ENCODE measurements at places on chromosomes 12 and 14.

DNA sequence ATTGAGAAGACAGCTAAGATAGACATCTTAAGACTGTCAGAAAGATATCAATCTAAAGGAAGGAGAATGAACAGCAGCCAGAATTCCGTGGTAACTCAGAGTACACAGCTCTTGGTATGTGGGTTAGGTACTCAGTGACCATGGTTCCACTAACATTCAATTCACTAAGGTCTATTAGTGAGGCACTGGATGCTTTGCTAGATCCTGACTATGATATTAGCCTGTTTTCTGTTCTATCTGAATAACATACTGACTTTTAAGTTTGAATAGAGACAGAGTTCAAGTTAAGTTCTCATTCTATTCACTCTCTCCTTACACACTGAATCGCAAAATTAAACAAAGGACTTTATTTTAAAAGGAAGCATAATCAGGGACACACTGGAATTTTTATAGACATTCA, 106.4 kb downstream of the PRKD1 start:
- no peak for DNase-seq

DNA sequence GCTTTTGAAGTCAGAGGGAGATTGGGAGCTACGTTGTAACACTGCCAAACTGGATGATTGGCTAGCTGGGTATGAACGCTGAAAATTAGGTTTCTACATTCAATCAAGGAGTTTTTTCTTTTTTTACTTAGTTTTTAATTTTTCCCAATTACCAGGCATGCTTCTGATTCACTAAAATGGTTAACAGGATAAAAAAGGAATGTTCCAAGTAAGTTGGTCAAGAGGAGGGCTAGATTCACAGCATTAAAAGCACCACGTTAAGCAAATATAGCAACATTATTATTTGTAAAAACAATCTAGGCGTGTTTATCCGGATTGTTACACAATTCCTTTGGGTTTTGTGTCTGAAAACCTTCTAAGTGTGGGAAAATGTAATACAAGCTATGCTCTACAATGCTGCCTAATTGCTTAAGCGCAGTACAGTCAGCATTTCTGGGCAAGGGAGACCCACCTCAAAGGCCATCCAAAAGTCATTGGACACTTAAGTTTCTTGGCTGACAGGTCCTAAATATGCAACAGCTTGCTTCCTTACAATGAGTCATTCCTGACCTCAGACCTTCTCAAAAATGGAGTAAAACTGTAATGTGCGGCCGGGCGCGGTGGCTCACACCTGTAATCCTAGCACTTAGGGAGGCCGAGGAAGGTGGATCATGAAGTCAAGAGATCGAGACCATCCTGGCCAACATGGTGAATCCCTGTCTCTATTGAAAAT, 1.2 kb downstream of the RPLP0 start:
- DNase-seq, result no peak

- no peak for DNase-seq
These were observed 137.4 kb downstream of the ZNF664 start for GRCh38 chr12:124110372-124110883.

- no peak for DNase-seq
These were observed 35.3 kb downstream of the TBX3 start for GRCh38 chr12:114648711-114649110.

- DNase-seq, result no peak
These were observed 4.5 kb downstream of the MIPOL1 start for GRCh38 chr14:37202265-37202664.

DNA sequence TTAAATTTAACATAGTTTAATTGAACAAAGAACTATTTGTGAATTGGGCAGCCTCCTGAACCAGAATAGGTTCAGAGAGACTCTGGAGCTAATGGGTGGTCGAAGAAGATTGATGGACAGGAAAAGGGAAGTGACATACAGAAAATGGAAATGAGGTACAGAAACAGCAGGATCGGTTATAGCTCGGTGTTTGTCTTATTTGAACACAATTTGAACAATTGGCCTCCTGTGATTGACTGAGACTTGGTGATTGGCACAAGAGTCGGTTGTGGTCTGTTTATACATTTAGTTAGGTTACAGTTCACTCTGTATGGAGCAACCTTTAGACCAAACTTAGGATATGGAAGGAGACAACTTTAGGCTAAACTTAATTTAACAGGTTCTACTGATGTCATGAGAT, 18.4 kb upstream of the CFL2 start:
- no peak for DNase-seq

DNA sequence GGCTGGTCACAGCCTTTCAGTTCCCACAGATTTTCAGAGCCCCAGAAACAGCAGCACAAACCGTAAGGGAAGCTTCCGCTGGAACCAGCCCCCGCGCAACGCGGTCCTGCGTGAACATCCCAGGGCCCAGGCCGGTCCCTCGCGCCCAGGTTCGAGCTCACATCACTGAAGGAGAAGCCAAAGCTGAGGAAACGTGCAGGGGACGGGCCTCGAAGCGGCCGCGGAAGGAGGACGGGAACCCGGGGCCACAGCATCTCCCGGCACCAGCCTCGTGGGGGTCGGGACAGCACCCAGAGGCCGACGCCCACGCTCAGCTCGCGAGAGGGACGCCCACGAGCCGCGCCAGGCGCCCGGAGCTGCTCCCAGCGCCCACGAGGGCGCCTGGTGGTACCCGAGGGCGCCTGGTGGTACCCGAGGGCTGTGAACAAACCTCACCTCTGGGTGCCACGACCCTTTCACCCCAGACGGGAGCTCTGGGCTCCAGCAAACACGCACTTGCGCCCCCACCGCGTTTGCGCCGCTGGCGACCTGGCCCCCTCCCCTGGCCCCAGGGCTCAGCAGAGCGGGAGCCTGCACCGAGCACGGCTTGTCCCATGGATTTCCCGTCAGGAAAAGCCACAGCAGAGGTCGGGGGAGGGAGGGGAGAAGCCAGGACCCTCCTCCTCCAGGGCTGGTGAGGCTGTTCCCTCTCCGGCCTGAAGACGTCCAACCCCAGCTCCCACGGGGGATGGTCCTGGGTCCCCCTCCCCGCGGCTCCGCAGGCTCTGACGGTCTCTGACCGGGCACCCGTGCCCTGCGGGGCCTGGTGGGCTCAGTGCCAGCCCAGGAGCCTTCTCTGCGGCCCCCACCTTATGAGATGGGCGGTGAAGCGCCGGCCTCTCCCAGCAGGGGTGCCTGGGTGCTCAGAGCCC, 6.9 kb downstream of the LRCOL1 start:
- DNase-seq, result no peak

GRCh38 chr14:72515779-72516770, 377.8 kb downstream of the DPF3 start:
- no peak for DNase-seq

GRCh38 chr12:116498471-116498870, 60.7 kb upstream of the MAP1LC3B2 start:
- no peak for DNase-seq

DNA sequence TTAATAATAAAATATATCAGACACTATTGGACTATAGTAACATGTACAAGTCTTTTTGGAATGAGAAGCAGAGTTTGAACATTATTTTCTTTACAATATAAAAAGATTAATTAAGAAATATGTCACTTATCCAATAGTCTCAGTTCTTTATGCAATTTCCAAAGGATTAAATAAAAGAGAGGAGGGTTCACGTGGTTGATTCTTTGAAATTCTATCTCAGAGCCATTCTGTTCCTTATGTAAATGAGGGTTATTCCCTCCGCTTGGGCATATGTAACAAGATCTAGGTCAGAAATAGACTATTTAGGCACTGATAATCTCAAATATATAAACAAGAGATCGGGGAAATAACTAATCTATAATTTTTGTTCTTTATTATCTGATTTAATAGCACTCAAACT, 2.1 kb upstream of the TUBA1A start:
- DNase-seq, result no peak

DNA sequence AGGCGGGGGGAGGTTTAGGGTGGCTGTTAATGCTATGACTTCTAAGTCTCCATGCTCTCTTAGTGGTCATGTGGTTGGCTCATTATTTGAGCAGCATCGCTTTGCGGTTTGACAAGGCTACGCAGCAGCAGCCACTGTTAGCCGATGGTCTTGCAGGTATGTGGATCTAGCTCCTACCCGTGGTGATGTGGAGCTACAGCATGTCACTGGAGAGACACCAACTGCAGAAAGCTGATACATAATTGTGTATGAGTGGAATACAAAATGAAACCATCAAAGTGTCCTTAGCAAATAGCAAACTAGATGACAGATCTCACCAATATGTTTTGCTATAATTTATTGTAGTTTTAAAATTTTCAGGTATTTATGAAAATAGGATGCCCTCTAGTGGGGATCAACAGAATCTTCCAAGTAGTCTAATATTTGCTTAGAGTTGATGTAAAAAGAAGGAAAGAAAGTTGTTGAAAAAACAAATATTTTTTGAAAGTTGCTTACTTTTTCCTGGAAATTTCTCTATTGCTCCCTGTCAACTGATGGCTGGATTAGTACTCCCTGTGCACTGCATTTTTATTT, 94.9 kb downstream of the NAV3 start:
- peak; percentile 11 for DNase-seq

DNA sequence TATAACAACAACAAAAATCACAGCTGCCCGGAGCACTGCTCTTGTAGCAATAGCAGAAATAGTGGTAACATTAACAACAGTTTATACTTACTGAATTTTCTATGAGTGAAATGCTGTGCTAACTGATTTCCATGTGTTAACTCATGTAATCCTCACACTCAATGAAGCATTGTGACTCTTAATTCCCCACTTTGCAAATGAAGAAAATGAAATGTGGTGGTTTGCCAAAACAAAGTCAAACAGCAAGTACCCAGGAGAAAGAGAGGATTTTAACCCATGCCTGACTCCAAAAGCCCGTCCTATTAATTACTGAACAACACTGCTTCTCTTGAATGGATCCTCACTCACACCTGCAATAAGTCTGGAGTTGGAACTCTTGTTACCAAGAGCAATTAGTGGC, 123.5 kb downstream of the MED13L start:
- no peak for DNase-seq

DNA sequence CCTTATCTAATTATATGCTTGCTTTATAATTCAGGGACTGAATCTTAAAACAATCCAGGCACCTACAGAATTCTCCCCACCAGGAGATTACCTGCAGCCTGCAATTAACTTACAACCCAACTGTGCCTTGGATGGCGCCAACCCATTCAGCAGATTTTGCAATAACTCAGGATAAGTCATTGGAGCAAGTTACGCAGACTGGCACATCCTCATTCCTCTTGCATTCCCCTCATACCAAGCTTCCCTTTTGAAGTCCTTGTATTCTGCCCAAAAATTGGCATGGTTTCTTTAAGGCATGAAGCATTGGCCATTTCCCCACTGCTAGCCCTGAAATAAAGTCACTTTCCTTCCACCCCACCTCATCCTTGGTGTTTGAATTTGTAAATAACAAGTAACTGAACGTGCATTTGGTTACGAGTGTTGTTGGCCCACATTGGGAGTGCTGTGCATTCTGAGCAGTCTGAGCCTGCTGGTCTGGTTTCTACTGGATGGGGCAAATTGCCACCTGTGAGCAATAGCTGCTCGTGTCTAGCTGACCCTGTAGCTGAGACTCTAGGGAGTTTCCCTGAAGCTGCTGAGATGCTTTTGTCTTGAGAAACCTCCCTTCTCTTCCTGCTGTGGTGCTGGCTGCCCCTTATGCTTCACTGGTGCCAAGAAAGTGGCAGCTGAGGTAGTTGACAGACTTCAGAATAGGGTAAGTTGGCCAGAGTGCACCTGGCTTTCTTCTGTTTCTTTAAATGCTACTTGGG, 99.2 kb upstream of the SCAF11 start:
- peak; percentile 24 for DNase-seq

- DNase-seq, result no peak
These were observed 26.3 kb downstream of the ALKBH1 start for GRCh38 chr14:77681196-77682157.

DNA sequence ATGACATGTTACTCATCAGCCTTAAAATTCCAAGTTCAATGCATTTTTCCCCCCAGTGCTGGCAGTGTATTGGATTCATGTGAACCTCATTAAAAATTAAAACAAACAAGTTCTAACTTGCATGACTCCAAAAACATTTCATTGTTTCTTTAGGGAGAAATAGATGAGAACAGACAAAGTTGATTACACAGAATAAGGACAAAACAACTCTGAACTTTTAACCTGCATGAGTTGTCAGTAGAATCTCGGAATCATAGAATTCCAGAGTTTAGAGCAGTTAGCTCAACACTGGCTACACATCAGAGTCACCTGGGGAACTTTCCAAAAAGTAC, 127.5 kb downstream of the TMX1 start:
- DNase-seq, result no peak

- no peak for DNase-seq
These were observed 1.7 kb upstream of the GPR68 start for GRCh38 chr14:91246051-91246852.

GRCh38 chr12:132218915-132219314, 74.7 kb downstream of the NOC4L start:
- DNase-seq, result no peak

- DNase-seq, result no peak
These were observed 243.5 kb downstream of the TMEM132C start for GRCh38 chr12:128510511-128510910.

DNA sequence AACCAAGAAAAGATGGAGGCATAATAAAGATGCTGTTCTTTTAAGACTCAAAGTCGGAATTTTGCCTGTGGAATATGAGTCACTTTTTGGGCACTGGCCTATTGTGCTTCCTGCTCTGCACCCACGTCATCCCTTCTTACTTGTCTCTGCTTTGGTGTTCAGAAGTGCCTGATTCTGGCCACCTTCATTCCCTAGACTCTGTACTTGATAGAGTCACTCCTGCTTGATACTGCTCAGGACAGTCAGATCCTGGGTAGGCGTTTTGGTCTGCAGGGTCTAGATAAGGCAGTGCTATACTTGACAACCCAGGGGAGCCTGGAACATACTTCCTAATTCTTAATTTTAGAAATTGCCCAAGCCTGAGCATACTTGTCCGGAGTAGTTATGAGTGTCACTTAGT, 1.9 kb downstream of the LRRK2 start:
- DNase-seq, result no peak

GRCh38 chr14:93954900-93955849, 21.2 kb downstream of the ASB2 start:
- DNase-seq, result no peak

DNA sequence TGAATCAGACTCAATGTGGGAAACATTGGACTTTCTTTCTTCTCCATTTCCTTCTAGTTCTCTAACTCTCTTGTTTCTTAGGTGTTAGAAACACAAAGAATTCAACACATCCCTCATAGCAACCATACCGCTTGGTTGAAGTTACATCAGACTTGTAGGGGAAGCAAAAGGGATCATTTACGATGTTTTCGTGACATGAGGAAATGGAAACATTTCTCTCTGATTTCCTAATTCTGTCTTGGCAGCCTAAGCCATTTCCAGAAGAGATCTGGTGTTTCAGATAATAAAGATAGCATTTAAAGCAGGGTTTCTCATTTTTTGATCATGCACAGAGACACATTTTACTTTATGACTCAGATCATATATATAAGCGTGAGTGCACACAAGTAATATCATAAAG, 202.0 kb downstream of the TMEM132C start:
- no peak for DNase-seq

GRCh38 chr12:23169696-23170013, 544.7 kb downstream of the ETNK1 start:
- DNase-seq, result no peak

DNA sequence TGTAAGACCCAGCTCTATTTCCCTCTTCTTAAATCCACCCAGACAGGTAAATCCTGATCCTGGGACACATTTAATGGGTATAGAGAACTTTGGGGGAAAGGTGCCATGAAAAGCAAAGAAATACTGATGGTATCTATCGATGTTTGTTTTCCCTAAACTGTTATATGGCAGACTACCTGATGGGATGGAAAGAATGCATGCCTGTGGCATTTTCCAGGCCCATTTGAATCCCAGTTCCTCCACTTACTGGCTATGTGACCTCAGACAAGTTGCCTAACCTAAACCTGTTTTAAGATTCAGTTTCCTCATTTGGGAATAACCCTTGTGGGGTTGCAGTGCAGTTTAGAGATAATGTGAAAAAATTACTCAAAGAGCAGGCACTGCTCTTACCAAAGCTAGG, 404.5 kb downstream of the FUT8 start:
- DNase-seq, result no peak

All from stimulated activated naive B cell treated with anti-CD40 and anti-IgM and Interleukin-4, amounts not matched to agents 10 μg/mL and 1 μg/mL and 100 μg/mL, for 72 hours (primary cell).